ENCODE measurements at places on chromosomes 1 and 21. TPM values are rescaled to one million over a fixed set of nuclear protein-coding genes. Genes with fewer than 3 reads are reported as not detected.
A peak's percentile ranks its signal among the peaks of the same experiment; 100 is the strongest.

DNA sequence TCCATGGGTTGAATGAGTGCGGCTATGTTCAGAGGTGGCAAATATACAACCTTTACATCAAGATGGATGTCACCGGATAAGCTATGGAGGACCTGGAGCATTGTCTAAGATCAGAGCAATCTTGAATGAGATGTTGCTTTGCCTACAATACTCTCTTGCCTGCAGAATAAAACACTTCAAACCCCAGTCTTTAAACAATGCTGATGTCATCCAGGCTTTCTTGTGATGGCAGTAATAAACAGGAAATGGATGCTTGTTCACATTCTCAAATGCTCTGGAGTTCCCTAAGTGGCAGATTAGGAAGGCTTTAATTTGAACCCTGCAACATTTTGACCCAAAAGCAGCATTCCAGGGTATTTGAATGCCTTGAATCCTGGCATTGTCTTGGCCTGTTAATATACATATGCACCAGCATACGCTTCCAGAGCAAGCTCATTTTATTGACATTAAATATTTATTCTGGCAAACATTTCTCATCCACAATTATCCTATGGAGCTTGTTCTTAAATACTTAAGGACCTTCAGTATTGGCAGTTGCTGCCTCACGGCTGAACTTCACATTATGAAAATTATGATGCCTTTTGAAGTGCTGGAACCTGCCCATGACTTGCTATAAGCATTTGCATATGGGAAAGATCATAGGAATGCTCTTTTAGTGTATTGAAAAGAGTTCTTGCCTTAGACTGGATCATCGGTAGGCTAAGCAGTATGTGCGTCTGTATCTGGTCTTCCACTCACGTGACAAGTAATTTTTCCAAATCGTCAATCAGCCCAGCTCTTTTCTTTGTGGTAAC, 422.7 kb downstream of the SIPA1L2 start:
- H3K36me3 ChIP-seq, result no peaks in the 10 kb centered on the region
- peak; percentile 27 for DNase-seq
- H3K4me1 ChIP-seq, result peaks cover 7% of the 10 kb centered on the region

- H3K27ac ChIP-seq, result no peak overlapping the region
- H3K4me1 ChIP-seq, result peaks cover 8% of the 10 kb centered on the region
- no peaks in the 10 kb centered on the region for H3K27me3 ChIP-seq
- DNase-seq, result no peak
- H3K4me3 ChIP-seq, result no peak overlapping the region
These were observed 72.2 kb downstream of the SERINC2 start for GRCh38 chr1:31485166-31485565.

DNA sequence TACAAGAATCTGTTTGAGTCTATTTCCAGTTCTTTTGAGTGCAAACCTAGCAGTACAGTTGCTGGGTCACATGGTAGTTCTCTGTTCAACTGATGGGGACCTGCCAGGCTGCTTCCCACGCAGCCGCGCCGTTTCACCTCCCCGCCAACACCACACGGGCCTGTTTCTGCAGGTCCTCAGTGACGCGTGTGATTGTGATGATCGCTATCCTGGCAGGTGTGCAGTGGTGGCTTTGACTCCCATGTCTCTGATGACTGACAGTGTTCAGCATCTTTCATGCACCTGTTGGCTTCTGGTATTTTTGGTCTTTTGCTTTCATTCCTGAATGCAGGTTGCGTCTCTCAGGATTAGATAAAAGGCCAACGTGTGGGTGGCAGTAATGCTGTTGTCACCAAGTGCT, 41.6 kb downstream of the FAAP20 start:
- H3K27me3 ChIP-seq, result no peaks in the 10 kb centered on the region
- no peaks in the 10 kb centered on the region for H3K36me3 ChIP-seq
- no peaks in the 10 kb centered on the region for H3K4me1 ChIP-seq
- no peak overlapping the region for H3K4me3 ChIP-seq

GRCh38 chr1:147897029-147897752, 5.4 kb upstream of the GJA8 start:
- no peak overlapping the region for H3K27ac ChIP-seq
- DNase-seq, result no peak
- H3K4me1 ChIP-seq, result peaks cover 3% of the 10 kb centered on the region
- H3K4me3 ChIP-seq, result no peak overlapping the region

DNA sequence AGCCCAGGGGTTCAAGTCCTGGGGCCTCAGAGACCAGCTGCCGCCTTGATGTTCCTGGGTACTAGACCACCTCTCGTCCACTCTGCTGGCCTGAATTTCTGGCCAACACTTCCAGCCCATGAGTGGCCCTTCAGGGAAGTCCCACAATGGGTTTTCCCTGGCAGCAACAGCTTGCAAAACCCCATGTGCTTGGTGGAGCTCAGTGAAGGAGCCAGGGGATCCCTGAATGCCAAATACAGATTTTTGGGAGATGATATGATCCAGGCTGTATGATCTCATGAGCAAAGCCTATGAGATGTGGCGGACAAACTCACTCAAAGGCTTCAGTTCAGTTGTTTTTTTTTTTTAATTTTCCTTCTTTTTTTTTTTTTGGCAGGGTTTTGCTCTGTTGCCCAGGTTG, 9.6 kb upstream of the RASSF5 start:
- DNase-seq, result no peak
- H3K4me3 ChIP-seq, result no peak overlapping the region
- H3K4me1 ChIP-seq, result no peaks in the 10 kb centered on the region
- no peak overlapping the region for H3K27ac ChIP-seq

- H3K27me3 ChIP-seq, result no peaks in the 10 kb centered on the region
- H3K4me1 ChIP-seq, result no peaks in the 10 kb centered on the region
- no peak for DNase-seq
- H3K27ac ChIP-seq, result no peak overlapping the region
- H3K4me3 ChIP-seq, result no peak overlapping the region
These were observed 89.2 kb downstream of the TRIM11 start for GRCh38 chr1:228317411-228317828.

The DMBX1 gene
- not detected for polyA plus RNA-seq

The OR2T33 gene
- not detected for polyA plus RNA-seq

The USP1 gene
- polyA plus RNA-seq, result 10.0 TPM

The OPTC gene
- not detected for polyA plus RNA-seq

The MSH4 gene
- polyA plus RNA-seq, result 0.37 TPM

The SF3B4 gene
- polyA plus RNA-seq, result 38.3 TPM

The ZBTB8B gene
- under 0.01 TPM for polyA plus RNA-seq

The TENT5C gene
- 2.7 TPM for polyA plus RNA-seq

Measured in lung (tissue), 17 donors.